Right renal cortex interstitium (tissue), 3 donors: ENCODE measurements at places on chromosomes 1 and 21. TPM values are rescaled to one million over a fixed set of nuclear protein-coding genes. Genes with fewer than 3 reads are reported as not detected.

DNA sequence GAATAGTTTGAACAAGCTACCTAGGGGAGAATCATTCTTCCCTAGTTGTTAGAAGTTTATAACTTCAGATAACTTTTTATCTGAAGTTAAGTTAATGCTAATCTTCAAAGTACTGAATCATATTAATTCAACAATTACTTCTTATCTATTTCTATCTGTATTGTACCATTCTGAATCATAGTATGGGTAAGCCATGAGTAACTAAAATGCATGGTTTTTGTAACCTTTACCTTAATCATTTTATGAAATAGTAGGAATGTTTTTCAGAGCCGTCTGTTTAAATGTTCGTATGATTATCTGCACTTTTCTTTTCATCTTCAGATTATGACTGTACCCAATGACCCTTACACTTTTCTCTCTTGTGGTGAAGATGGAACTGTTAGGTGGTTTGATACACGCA, 50.3 kb upstream of the MPC2 start:
- DNase-seq = no peak

GRCh38 chr1:241823925-241824324, 24.1 kb upstream of the EXO1 start:
- no peak for DNase-seq

DNA sequence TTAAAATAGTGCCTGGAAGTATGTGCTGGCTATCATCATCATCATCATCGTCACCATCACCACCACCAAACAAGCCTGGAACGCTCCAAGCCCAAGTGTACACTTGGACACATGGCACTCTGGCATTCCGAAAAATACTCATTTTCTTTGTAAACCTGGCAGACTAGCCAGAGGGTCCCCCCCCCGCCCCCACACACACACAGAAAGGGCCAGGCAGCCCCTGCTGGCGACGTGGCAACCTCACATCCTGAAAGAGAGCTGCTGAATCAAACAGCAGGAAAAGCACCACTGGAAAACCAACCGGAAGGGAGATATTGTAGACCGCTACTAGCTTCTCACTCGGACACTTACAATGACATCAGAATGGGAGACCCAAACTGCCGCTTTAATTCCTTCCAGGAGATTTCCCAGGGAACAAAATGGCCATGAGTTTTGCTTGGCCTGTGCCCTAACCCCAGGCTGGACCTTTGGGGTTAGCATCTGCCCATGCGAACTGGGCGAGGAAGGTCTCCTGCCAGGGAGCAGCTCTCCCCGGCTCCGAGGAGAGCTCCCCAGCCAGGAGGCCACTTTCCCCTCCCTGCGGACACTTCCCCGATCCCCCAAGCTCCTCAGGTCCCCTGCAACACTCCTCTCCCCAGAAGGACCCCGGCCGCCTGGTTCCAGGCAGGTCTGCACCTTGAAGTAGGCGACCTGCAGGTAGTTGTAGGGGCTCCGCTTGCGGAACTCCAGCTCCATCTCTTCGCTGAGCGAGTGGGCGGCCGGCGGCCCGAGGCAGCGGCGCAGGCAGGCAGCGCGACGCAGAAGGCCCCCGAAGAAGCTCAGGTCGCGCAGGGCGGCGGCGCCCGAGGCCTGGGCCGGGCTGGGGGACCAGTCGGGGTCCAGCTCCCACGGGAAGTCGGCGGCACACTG, 742 bp downstream of the P3H1 start:
- DNase-seq = no peak

GRCh38 chr21:29450058-29450457, 151.3 kb downstream of the BACH1 start:
- no peak for DNase-seq

Gene DISP3
- polyA plus RNA-seq = 0.87 TPM

- DNase-seq = no peak
Measured at GRCh38 chr1:43786960-43787359, 79.6 kb downstream of the ST3GAL3 start.

DNA sequence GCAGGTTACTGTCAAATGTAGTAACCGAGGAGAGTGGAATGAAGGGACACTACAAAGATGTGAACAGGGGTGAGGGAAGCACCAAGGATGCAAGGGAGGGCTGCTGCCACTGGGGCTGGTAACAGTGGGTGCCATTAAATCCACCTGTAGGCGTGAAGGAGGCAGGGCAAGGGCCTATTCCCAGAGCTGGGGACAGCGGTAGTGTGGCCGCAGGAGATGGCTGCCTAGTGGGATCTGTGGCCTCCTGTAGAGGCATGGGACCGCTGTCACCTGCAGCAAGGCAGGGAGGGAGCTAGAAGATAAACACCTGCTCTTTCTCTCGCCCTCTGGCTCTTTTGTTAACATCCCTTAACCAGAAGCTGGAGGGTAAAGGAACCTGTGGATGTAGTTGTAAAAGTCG, 80.5 kb upstream of the CNIH3 start:
- no peak for DNase-seq
